GM23248 (cell line): ENCODE measurements at places on chromosomes 7 and 10. TPM values are rescaled to one million over a fixed set of nuclear protein-coding genes. Genes with fewer than 3 reads are reported as not detected.

The PTPRN2 gene
- not detected in 2 replicates for total RNA-seq

The AOAH gene
- not detected in 2 replicates for total RNA-seq

The CCDC7 gene
- 2.2 and 19.1 TPM in 2 replicates for total RNA-seq

DNA sequence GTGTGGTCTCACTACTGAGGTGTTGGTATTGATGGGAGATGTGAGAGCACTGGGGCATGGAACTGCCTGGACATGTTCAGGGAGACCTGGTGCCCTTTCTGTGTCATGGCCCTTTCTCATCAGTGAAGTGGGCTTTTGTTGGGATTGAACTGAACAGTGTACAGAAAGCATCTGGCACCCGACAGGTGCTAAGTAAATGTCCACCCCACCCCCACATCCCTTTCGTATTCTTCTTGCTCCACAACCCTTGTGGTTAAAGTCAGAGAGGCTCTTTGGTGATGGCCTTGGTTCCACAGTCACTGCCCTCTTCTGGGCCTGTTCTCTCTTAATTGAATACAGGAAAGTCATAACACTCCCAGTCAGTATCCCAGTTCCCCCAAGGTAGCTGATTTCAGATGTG, 5.4 kb downstream of the NOM1 start:
- H3K4me3 ChIP-seq = no peak overlapping the region
- no peak for DNase-seq
- H3K27ac ChIP-seq = no peak overlapping the region
- peaks cover 55% of the 10 kb centered on the region for H3K36me3 ChIP-seq
- no peaks in the 10 kb centered on the region for H3K27me3 ChIP-seq

GRCh38 chr7:150838965-150839650, 13.2 kb upstream of the AOC1 start:
- no peak overlapping the region for H3K27ac ChIP-seq
- H3K36me3 ChIP-seq = no peaks in the 10 kb centered on the region
- H3K4me1 ChIP-seq = no peaks in the 10 kb centered on the region
- H3K27me3 ChIP-seq = no peaks in the 10 kb centered on the region
- H3K4me3 ChIP-seq = no peak overlapping the region
- DNase-seq = no peak
